Upper lobe of left lung (tissue), 6 donors: ENCODE measurements at places on chromosomes 11 and 22. TPM values are rescaled to one million over a fixed set of nuclear protein-coding genes. Genes with fewer than 3 reads are reported as not detected.

OR2AG1 gene
- not detected for total RNA-seq

IL18 gene
- total RNA-seq: 74.2 TPM

- DNase-seq: no peak
Observed at GRCh38 chr11:6623391-6624363, 4.5 kb upstream of the TPP1 start.

DNA sequence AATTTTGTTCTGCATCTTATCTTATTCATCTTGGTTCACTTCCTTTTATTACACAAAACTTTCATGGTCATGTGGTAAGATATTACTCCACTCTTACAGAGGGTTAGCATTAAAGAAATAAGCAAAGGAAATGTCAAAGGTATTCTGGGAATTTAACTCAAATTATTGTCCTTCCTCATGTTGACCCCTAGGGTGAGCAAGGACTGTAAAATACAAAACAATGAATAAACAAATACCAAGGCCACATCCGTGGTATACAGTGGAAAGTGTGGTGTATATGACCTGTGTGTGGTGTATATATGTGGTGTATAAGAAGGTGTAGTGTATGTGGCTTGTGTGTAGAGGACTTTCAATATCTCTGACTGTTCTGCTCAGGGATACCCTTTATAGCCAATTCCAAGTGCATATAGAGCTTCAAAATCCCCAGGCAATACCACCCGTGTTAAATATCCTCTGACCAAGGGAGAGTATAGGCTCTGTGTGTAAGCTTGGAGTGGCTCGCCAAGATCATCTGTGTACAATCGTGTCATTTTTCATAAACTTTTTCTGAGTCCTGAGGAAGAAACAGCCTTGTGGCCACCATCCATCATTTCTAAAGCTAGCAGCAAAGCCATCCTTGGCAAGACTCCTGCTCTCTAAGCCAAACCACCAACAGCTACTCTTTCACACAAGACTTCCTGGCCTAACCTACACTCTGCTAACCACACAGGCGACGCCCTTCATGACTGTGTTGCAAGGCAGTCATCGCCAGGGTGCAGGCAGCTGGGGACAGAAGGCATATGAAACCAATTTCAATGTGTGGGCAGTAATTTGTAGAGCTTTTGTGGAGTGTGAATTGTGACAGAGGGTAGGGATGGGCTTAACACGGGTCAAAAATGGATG, 548.0 kb downstream of the ETS1 start:
- DNase-seq: no peak

GRCh38 chr22:31104869-31105268, 2.5 kb downstream of the SELENOM start:
- no peak for DNase-seq

OR5B21 gene
- not detected for total RNA-seq

GRCh38 chr11:21374376-21374775, 705.0 kb downstream of the NELL1 start:
- DNase-seq: no peak

DNA sequence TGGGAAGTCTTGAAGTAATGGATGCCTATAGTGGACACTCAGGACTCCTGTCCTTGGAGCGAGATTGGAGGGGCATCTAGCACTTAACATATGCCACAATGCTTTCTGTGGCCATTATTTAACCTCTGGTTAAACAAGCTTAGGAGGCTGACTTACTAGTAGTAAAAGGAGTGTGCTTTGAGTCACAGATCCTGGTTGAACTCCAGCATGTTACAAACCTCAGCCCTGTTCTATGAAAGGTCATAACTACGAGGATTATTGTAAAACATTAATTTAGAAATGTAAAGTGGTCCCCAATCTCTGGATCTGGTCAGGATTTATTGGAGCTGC, 1.1 kb upstream of the LBHD1 start:
- no peak for DNase-seq

GRCh38 chr11:83116015-83116641, 40.8 kb upstream of the PCF11 start:
- no peak for DNase-seq

NUDT8 gene
- total RNA-seq: 4.3 TPM
